ENCODE measurements at places on chromosomes 16 and 17.

DNA sequence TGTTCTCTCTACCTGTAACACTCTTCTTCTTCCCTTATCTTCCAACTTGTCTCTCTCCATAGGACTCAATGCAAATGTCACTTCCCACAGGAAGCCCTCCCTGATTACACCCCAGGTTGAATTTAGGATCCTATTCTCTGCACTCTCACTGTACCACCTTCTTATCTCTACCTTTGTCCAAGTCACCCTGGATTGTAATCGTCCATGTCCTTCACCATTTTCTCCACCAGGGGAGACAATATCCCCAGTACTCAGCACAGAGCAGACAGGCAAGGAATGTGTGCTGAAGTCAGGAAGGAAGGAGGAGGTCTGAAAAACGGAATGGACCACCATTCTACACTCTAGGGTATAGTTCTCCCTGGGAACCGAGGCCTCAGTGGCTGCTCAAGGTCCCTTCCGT is 14.2 kb downstream of the C16orf82 start:
- no peak for DNase-seq

DNA sequence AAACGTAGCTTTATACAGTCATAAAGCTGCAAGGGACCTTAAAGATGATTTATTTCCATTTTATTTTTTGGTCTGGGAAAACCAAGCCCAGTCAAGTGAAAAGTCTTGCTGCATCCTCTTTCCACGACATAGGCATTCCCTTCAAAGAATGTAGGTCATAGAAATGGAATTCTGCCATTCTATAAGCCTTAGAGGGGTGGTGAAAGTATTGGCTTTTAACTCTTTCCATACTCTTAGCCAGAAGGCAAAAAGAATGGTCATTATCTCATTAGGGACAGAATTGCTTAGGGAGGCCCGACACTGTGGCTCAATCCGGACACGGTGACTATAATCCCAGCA is 7.9 kb upstream of the MSL1 start:
- DNase-seq: no peak

DNA sequence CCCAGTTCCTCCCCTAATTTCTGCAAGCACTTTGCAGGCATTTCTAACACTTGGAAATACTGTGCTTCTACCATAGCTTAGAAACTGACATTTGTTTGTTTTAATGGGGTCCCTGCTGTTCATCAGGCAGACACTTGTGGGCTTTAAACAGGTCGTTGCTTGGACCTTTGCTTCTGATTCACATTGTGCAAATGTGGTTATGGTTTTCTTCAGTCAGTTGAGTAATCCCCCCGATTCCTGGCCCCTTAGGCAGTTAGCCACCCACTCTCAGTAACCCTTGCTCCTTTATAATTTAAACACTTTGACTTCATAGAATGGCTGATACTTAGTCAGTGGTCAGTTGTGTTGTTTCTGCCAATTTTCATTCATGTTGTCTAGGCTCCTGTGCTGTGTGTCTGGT is 39.4 kb downstream of the SLC47A1 start:
- no peak for DNase-seq

DNA sequence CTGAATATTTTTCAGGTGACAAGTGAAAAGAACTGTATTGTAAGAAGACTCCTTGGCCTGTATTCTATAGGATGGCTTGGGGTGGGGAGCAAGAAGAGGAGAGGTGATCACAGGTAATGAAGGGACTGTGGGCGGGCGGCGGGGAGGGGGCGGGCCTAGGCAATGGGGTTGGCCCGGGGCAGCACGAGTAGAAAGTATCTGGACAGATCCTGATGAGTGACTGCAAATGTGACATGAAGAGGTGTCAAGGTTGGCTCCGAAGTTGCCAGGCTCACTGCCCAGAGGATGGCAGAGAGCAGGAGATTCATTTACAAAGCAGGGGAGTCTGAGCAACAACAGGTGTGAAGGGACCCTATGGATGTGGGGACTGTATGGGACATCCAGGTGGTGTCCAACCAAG is 10.8 kb upstream of the G6PC1 start:
- no peak for DNase-seq

DNA sequence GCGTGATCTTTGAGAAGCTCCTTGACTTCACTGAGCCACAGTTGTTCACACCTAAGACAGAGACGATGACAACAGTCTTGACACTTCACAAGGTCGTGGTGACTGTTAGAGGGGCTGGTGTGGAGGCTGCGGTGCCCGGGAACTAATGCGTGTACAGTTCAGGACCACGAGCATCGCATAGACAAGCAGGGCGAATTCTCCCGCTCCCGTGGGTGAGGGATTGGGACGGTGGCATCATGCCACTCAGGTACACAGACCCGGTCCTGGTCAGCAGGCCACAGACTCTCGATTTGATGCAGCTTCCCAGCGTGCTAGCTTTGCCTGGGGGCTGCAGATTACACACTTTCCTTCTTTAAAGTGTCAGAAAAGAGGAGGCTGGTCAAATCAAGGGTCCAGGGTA is 24.7 kb downstream of the CEP295NL start:
- no peak for DNase-seq

GRCh38 chr17:27153005-27153404 is 140.9 kb upstream of the WSB1 start:
- no peak for DNase-seq

- no peak for DNase-seq
Measured at GRCh38 chr17:32629563-32630190, 142.9 kb downstream of the CDK5R1 start.

DNA sequence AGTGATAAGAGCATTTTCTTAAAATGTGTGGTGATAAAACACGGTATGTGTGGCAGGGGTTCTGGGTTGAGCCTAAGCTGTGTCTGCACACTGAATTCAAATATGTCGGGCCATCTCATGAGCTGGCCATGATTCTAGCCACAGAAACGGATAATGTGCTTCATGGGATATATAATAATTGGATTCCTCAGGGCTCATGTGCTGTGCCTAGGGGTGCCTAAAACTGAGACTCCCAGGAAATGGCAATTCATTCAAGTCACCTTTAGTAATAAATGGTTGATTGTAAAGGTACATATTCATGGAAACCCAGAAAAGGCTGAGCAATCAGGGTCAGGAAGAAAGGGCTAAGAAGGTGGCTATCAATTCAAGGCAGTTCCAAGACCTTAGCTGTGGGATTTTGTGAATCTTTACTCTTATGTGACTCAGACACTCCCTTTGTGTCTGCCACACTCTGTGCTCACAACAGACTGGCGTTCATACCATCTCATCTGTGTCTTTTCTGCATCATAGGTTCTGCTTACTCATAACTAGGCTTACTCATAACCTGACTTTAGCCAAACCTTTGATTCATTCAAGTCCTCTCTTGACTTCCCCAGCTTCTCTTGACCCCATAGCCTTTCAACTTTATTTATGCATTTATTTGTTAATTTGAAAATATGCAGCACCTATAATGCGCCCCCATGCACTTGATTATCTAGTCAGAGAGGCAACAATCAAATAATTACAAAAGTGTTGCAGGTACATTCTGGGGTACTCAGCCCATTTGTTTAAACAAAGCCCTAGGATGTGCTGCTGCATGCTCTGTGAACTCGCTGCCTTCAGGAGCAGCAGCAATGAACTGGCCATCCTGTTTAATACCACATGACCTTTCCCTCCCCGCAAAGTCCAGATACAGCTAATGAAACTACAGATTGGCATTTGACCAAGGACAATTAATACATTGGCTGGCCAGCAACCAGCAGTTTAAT is 28.4 kb upstream of the MED13 start:
- no peak for DNase-seq

DNA sequence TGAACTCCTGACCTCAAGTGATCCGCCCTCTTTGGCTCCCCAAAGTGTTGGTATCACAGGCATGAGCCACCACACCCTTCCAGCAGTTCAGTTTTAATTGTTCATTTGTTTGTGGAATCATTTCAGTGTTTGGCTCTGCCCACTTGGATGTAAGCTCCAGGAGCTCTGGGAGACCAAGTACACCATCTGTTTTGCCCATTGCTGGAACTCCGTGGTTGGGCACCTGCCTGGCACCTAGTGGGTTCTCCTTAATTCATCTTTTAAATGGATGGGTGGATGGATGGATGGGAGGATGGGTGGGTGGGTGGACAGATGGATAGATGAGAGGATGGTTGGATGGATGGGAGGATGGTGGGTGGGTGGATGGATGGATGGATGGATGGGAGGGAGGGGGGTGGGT is 953 bp upstream of the NECAB2 start:
- no peak for DNase-seq

DNA sequence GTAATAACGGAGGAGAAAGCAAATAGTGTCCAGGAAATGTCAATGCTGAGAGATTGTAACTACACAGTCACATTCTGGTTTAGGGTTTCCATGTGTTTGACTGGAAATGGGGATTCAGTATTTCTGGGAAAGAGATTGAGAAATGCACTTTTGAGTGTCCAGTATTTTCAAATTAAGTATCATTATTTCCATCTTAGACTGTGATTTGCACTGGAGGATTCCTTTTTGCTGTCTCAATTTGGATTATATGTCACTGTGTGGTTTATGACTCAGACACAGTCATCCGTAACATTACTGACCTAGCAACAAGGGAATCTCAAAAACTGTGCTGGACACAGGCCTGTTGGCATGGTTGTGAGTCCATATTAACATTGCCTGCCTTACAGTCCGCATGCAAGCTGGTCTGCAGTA is 681.4 kb downstream of the CDH11 start:
- DNase-seq: no peak

- no peak for DNase-seq
Measured at GRCh38 chr17:55722742-55723487, at the start of gene TMEM100. TMEM100 (minus strand) TSS chr17:55722864; CDS start chr17:55721070, 1,794 bp downstream.

- no peak for DNase-seq
Measured at GRCh38 chr17:40427002-40427491, 9.4 kb upstream of the TOP2A start.

- DNase-seq: no peak
Measured at GRCh38 chr17:33200587-33200986, 92.5 kb downstream of the ASIC2 start.

- DNase-seq: no peak
Measured at GRCh38 chr16:55949518-55949917, 74.3 kb upstream of the CES5A start.

DNA sequence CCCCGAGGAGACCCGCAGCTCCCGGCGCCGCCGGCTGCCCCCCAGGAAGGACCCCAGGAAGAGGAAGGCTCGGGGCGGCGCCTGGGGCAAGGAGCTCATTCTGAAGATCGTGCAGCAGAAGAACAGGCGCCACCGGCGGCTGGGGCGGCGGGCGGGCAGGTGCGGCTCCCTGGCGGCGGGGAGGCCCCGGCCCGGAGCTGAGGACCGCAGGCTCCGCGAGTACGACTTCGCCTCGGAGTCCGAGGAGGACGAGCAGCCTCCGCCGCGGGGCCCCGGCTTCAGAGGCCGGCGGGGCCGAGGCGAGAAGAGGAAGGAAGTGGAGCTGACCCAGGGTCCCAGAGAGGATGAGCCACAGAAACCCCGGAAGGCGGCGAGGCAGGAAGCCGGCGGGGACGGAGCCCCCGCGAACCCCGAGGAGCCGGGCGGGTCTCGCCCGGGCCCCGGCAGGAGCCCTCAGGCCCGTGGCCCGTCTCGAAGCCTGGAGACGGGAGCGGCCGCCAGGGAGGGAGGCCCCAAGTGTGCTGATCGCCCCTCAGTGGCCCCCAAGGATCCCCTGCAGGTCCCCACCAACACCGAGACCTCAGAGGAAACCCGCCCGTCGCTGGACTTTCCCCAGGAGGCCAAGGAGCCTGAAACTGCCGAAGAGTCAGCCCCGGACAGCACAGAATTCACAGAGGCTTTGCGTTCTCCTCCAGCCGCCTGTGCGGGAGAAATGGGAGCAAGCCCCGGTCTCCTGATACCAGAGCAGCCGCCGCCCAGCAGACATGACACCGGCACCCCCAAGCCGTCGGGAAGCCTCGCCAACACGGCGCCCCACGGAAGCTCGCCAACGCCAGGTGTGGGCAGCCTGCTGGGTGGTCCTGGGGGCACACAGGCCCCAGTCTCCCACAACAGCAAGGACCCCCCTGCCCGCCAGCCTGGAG is 22.3 kb upstream of the ZFPM1 start:
- no peak for DNase-seq

- peak; percentile 35 for DNase-seq
Measured at GRCh38 chr16:85029408-85029784, 1.8 kb downstream of the KIAA0513 start.

DNA sequence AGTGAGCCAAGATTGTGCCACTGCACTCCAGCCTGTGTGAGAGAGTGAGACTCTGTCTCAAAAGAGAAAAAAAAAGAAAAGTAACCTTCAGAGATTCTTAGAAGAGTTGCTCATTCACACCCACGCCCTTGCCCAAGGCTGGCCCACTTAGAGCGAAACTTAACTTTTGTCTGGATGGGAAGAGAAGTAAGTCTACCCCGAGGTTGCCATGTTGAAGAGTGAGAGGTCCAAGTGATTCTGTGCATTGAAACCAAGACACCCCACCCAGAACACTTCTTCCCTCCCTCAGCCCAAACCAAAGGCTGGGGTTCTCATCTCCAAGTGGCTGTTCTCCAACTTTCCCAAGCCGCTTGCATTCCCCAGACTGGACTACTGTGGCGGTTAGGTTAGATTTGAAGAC is 2.4 kb upstream of the CISD3 start:
- DNase-seq: no peak
